Stimulated activated CD4-positive, alpha-beta T cell treated with anti-CD3 and anti-CD28 coated beads, TNF-alpha, amount 100 ng/mL, for 1 hour (primary cell): ENCODE measurements at places on chromosomes 16 and 17.

DNA sequence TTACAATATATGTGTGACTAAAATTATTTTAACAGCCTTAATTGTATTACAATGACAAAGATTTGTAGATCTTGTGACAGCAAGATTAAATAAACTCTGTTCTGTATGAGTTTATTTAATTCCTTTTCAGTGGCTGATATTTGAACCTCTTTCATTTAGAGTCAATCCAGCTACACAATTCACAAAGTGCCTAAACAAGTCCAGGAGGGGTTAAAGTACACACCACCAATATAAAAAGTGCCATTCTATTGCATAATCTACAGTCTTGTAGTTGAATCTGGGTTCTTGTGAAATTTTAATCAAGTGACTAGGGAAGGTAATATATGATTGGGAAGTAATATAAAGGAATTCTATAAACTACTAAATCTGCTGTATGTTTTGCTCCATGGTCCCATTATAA, 3.9 kb upstream of the NFAT5 start:
- DNase-seq, result no peak

- peak; percentile 40 for DNase-seq
Measured at GRCh38 chr17:75876190-75876937, 2.0 kb downstream of the TRIM47 start.

DNA sequence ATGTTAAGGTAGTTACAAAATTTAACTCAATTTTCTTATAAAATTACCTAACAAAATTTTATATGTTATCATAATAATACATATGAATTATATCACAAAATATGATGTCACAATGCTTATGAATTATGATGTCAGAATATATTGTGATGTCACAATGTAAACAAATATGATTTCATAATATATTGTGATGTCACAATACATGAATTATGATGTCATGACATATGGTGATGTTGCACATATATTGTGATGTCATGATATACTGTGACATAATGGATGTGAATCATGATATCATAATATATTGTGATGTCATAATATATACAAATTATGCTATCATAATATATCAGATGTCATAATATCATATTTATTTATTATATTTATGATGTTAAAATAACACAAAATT, 1879.9 kb downstream of the TP53TG3F start:
- no peak for DNase-seq

GRCh38 chr16:27595993-27596392, 46.0 kb downstream of the KATNIP start:
- no peak for DNase-seq

DNA sequence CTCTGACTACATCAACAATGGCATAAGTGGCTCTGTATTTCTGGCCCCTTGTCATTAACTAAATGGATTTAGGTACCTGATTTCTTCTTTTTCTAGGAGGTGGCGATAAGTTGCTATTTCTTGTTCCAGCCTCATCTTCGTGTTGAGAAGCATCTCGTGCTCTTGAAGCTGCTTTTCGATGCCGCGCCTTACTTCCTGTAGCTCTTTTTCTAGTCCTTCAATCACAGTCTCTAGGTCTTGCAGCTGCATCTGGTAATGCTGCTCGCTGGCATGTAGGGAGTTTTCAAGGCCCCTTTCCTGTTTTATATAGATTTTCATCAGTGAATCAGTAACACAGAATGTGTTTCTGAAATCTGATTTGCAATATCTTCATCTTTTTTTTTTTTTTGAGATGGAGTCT, 5.1 kb downstream of the KRT222 start:
- no peak for DNase-seq

DNA sequence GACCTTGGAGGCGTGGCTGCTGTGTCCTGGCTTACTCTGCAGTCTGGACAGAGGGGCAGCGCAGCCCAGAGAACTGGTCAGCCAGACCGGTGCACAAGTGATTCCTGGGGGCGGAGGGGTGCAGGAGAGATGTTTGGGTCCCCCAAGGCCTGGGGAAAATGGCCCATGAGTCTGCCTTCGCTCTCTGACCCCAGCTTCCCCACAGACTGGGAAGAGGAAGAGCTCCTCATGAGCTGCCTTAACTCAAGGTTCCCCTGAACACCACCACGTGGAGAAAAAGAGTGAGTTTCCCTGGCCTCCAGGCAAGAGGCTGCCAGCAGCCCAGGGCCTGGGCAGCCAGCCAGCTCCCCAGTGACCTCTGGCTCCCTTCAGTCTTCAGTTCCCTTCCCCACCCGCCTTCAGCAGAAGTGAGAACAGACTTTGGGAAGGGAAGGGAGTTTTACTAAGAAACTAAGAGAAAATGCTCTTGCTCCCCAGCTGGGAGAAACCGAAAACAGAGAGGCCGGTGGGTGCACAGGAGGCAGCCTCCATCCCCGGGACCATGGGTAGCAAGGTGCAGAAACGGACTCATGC, 2.0 kb upstream of the C17orf99 start:
- DNase-seq, result no peak

GRCh38 chr17:64097196-64097936, 32.6 kb downstream of the ERN1 start:
- no peak for DNase-seq

GRCh38 chr16:59042301-59042700, 308.2 kb upstream of the GOT2 start:
- DNase-seq, result no peak

- no peak for DNase-seq
Measured at GRCh38 chr17:8798846-8799569, at the start of gene MFSD6L. Gene MFSD6L, minus strand, starts transcription at chr17:8799365. Its CDS starts 245 bp downstream, at chr17:8799120.

DNA sequence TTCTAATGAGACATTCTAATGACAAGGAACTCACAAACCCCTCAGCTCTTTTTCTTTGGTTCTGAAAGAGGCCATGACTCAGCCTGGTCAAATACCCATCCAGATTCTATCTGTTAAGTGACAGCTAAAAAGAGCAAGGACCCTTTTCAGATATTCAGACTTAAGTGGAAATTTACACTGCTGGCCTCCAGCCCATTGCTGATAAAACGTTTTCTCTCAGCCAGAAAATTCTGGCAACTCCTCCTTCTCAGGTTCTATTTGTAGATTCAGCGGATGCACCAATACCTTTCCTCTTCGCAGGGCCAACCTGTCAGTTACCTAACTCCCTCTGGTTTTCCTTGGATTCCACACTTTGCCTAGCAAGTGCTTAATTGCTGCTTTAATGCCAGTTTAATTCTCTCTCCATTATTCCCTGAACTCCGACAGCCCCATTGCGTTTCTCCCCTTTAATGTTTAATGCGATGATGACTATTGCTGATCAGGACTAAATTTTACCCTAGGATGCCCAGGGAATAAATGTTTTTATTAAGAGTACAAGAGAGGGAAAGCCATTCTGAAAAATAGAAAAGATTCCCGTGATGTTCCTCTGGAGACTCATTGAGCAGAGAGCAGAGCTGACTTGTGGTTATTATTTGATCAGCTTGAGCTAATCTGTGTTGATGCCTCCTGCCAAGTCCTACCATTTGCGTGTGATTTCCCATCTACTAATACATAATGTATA, 35.9 kb upstream of the TOM1L1 start:
- DNase-seq, result no peak

DNA sequence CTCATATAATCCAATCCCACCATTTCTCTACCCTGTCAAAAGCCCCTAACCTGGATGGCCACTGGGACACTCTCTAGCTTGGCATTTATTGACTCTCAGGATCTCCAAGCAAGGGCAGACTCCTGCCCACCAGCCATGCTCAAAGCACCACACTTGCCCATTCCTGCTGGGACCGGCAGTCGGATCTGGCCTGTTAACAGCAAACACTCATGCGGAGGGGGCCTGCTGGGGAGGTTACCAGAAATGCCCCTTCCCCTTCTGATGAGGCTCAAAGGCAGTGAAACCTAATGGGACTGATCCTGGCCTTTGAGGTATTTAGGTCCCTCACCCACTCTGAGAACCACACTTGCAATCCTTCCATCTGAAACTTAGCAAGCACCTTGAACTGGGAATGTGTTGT, 6.5 kb upstream of the CCL1 start:
- no peak for DNase-seq

DNA sequence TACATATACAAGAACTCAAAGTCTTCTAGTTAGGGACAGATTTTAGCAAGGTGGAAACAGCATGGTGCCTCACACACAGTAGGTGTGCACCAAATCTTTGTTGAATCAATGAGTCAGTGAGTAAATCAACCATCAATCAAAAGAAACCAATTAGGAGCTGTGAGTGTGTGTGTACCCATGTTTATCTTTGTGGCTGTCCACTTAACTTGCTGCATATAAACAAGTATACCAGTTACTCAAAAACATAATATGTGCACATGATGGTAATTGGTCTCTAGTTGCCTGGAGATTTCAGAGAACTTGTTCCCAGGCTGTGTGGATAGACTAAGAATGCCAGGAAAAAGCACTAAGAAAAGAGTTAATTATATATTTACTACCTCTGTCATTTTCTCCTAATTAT, 272.2 kb upstream of the CCL2 start:
- DNase-seq, result no peak
